Stimulated activated CD8-positive, alpha-beta memory T cell treated with anti-CD3 and anti-CD28 coated beads, Interleukin-4, amount 100 ng/mL, for 1 hour (primary cell): ENCODE measurements at places on chromosomes 3 and 15.

DNA sequence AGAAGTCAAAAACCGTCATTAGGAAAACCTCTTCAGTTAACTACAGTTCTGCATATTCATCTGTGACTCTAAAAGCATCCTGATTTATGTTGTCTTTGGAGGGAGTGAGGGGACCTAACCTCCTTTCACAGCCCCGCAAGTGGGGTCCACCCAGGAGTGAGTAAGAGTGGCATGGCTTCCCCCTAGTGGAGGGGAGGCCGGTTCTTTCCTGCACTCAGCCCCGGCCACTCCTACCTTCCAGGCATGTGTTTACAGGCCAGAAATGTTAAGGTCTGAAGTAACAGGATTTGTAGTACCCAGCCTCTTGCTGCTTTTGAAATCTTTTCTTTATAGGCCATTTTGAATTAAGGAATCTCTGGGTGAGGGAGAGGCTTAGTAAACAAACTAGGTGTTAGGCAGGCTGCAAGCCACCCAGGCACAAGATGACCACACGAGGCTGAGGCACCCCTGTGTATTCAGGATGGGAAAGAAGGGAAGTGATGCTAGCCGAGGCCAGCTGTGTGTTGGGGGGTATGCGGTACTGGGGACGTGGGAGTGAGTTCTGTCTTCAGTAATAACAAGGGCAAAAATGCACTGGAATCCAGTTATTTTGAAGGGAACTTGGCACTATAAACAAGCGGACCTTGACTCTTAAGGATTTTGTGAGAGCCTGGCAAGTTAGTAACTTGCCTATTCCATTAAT, 50.5 kb downstream of the CTDSPL start:
- DNase-seq, result no peak

DNA sequence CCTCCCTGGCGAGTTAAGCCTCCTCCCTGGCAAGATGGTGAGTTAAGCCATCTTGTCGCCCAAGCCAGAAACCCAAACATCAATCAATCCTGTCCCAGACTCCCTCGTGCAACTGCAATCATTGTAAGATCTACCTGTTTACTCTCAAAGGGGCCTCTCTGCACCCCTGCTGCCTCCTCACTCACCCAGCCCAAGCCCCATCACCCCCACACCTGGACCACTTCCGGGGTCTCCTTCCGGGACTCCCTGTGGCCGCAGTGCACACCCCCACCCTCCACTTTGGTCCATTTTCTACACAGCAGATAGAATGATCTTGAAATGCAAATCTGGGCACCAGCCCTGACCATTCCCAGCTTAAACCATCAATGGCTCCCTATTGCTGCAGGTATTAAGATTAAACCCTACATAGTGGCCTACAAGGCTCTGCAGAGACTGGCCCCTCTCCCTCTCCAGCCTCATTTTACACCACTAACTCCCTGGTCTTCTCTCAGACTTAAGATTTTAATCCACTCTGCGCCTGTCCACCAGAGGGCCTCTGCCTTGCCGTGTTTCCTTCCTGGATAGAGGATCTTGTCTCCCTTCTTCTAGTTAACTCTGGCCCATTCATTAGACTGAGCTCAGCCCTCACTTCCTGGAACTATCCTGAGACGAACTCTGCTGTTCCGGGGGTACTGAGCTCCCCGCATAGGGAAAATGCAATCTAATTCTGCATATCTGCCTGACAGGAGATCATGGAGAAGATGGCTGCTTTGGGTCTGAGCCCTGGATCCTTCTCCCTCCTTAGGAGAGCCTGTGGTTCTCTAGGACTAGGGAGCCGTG, 41.9 kb upstream of the SLC6A1 start:
- no peak for DNase-seq

- DNase-seq, result no peak
Observed at GRCh38 chr3:111890051-111890580, 31.1 kb downstream of the PHLDB2 start.

GRCh38 chr3:112629425-112629824, 11.5 kb downstream of the CCDC80 start:
- DNase-seq, result no peak

GRCh38 chr3:149536429-149536828, 61.9 kb downstream of the TM4SF4 start:
- DNase-seq, result no peak

GRCh38 chr15:84638103-84638502, 16.0 kb downstream of the WDR73 start:
- no peak for DNase-seq

GRCh38 chr3:10074666-10075065, 33.4 kb downstream of the FANCD2OS start:
- DNase-seq, result no peak
